ENCODE measurements at places on chromosomes 11 and 22.

- DNase-seq = no peak
Observed at GRCh38 chr11:65879617-65880016, at the start of gene CTSW. CTSW (plus strand) TSS chr11:65879837; CDS start chr11:65879855, 18 bp downstream.

- DNase-seq = no peak
Observed at GRCh38 chr11:11403763-11404725, 51.0 kb upstream of the CSNK2A3 start.

DNA sequence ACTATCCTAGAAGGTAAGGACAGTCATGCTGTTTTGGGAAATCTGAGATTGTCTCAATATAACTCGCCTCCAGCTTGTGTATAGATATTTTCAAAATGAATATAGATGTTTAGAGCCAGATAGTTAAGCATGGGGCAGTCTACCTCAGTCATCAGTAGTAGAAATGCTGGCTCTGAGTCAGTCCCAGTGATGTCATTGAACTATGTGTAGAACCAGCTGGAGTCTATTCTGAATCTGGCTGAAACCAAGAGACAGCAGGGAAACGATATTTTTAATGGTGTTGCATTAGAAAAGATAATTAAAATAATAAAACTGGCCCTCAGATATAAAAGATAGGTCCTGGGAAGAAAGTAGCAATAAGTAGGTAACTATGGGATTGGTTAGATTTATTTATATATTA, 25.9 kb downstream of the PIWIL4 start:
- DNase-seq = no peak

GRCh38 chr11:82867495-82868082, 32.6 kb downstream of the PRCP start:
- peak; percentile 76 for DNase-seq

GRCh38 chr11:127683321-127683720, 682.8 kb upstream of the KIRREL3 start:
- DNase-seq = no peak

- DNase-seq = no peak
Observed at GRCh38 chr22:44862981-44863860, 110.8 kb downstream of the ARHGAP8 start.

- DNase-seq = no peak
Observed at GRCh38 chr11:61711498-61711897, 31.3 kb downstream of the DAGLA start.

- no peak for DNase-seq
Observed at GRCh38 chr11:129286813-129287212, 88.8 kb upstream of the BARX2 start.

DNA sequence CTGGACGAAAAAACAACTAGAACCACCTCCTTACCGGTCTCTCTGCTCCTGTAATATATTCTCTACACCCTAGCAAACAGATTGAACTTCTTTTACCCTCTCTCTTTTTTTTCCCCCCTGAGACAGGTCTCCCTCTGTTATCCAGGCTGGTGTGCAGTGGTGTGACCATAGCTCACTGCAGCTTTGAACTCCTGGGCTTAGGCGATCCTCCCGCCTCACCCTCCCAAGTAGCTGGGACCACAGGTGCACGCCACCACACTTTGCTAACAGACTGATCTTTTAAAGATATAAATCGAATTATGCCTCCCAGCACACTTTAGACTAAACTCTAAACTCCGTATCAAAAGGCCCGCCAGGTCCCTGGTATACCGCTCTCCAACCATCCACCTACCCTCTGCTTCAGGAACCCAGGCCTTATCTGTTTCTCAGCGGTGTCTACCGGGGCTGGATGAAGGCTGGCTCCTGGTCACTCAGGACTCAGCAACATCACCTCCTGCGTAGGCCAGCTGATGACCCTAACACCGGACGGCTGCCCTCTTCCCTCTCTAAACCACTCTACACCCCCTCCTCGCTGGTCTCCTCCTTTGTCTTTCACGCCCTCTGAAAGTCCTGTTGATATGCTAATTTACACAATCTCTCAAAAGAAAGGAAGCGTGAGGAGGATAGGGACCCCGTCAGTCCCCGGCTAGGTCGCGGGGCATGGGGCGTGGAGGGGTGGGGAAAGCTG, 745 bp downstream of the C22orf39 start:
- peak; percentile 48 for DNase-seq

GRCh38 chr11:108838792-108839105, 173.9 kb downstream of the DDX10 start:
- no peak for DNase-seq

GRCh38 chr11:44620328-44620725, 54.9 kb downstream of the CD82 start:
- DNase-seq = no peak

DNA sequence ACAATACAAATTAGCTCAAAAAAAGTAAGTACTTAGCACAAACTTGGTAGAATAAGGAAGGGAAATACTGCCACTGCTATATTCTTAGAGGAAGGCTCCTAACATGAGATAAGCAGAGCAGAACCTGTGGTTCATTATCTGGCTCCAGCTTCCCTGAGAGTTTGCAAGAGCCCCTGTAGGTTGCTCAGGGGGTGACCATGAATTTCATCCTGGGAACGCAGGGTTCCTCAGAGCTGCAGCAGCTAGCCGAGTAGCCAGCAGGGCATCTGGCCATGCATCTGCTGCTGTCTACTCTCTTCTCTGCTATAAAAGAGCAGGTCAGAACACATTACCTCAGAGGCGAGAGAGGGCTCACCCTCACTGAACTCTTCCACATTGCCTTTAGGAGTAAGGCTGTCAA, 67.3 kb downstream of the TRPC6 start:
- no peak for DNase-seq

DNA sequence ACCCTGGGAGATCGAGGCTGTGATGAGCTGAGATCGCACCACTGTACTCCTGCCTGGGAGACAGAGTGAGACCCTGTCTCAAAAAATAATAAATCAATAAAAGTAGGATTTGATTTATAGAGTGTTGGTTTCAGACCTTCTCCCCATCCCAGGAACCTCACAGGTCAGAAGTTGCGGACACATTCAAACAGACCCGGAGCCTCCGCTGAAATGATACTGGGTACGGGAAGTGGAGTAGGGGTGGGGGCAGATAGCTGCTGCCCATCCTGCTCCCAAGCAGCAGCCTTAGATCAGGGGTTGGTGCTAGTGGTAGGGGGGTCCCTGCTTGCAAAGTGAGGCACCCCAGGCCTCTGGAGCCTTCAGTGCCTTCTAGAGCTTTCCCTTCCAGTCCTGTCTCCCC, 7.8 kb downstream of the PRDM11 start:
- DNase-seq = no peak

DNA sequence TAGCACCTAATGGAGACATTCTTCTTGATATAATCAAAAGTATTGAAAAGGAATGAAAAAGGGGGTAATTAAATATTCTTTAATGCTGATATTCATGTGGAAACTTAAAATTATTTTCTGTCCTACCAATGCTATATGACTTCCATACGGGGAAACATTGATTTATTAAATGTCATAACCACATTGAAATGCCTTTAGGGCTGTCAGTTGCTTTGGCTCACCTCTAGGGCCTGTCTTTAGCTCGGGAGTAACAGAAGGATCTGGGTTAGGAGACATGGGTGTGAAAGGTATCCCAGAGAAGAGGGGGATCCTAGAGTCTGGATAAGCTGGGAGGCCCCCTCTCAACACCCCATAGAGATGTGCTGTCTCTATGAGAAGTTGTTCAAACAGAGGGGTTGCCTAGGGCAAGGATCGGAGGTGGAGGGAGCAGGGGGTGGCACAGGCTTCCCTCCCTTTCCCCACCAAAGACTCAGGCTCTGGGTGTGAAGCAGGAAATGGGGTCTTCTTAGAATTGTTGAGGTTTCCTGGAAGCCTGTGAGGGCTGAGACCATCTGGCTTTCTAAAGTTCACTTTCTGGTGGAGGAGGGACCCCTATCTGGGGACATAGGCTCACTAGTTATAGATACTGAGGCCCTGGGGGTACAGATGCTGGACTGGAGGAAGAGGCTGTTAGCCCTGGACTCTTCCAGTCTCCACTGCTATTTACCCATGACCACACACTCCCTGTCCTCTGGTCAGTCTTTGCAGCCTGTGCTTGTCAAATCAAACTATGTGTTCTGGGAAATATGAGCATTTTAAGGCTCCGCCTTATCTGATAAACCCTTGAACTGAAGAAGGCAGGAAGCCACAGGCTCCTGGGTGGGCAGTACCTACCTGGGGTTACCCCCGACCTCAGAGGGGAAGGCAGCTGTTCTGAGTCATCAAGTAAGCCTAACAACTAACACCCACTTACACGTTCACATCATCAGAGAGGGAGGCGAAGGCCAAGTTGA, 55.8 kb upstream of the RRAS2 start:
- no peak for DNase-seq

GRCh38 chr22:25161017-25161915, 38.4 kb upstream of the CRYBB3 start:
- DNase-seq = no peak

DNA sequence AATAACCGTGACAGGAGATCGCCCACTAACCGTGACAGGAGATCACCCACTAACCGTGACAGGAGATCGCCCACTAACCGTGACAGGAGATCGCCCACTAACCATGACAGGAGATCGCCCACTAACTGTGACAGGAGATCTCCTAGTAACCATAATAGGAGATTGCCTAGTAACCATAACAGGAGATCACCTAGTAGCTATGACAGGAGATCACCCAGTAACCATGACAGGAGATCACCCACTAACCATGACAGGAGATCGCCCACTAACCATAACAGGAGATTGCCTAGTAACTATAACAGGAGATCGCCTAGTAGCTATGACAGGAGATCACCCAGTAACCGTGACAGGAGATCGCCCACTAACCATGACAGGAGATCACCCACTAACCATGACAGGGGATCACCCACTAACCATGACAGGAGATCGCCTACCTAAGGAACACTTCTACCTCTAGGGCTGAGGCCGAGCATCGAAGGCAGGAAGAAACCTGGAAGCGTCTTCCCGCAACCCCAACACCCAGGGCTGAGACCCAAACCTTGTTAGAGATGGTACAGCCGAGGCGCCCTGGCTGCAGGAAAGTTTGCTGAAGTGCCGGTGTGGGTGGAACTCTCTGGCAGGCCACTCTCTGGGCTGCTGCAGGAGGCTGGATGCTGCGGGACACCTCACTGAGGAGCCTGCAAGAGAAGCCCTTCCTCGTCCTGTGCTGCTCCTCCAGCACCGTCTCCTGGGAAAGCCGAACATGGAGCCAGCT, 67.5 kb upstream of the THY1 start:
- DNase-seq = no peak

DNA sequence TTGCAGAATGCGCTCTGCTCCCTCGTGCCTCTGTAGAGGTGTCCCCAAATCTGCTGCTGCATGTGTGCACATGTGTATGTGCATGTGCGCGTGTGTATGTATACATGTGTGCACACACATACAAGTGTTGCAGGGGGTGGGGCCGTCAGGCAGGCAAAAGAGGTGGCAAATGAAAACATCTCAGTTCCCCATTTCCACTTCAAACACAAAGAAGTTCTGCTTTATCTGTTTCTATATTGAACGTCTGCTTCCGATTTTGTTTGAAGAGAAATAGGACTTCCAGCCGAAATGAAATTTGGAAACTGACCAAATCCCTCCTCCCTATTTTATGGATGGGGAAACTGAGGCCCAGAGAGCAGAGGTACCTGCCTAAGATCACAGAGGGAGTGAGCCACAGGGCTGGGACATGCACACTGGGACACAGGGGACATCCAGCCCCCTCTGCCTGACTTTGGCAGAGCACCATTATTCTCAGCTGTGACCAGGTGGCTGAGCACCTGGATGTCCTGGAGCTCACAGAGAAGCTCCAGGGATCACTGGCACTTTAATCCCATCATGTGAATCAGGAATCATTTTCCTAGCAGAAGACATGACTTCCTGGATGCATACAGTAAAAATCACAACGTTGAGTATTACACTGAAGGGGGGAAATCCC, 41.2 kb upstream of the ALX4 start:
- DNase-seq = no peak

- no peak for DNase-seq
Observed at GRCh38 chr11:9014826-9015225, 11.0 kb upstream of the NRIP3 start.

DNA sequence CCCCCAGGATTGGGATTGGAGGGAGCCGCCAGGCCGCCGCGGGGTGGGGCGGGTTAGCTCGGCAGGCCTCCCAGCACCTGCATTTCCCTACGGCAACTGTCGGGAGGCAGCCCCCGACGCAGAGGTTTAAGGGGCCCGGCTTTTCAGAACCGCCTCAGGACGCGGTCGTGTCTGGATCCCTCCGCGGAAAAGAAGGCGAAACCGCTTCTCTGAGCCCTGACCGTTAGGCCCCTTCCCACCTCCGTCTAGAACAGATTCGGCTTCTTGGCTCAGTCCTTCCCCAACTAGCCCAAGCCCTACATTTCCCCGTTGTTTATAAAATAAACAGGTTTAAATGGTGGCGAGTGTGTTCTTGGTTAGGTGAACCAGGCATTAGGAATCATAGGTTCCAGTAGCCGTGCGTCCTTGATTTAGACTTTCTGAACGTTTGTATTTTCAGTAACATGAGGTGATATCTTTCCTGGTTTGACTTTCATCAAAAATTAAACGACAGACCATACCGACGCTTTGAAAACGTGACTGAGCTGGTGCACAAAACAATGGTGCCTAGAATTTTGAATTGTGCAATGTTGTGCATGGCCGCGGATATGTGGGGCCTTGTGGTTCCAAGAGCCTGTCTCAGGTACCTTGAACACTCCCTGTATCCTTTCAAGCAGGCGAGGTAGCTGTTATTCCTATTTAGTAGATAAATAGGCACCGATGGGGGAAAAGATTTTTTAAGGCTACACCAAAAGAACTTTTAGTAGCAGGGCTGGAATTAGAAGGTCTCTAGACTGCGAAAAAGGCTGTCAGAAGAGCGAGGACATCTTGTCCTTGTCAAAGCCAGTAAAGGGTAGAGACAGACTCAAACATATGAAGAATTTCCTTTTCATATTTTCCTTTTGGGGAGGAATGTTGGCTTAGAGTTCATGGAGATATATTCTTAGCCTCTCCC, 1.2 kb upstream of the HSPA8 start:
- no peak for DNase-seq

GRCh38 chr11:14141676-14142075, 179.2 kb downstream of the SPON1 start:
- DNase-seq = no peak

- no peak for DNase-seq
Observed at GRCh38 chr11:130897262-130898182, 18.8 kb downstream of the SNX19 start.

GRCh38 chr11:34812905-34813576, 103.1 kb downstream of the APIP start:
- DNase-seq = no peak

DNA sequence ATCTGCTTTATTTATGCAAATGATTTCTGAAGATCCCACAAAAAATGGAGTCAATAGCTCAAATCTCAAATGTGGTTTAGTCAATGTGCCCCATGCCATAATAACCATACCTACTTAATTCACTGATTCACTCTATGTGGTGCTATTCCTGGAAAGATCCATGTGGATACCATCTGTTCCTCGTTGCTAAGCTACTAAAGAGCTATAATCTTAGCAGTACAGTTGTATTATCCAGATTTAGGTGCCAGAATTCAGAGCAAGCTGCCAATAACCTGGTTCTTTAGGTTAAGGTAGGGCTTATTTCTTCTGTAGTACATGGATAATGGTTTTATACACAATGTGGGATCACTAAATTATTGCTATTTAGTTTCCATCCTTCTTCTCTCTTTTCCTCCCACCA, 974.7 kb upstream of the CCDC90B start:
- no peak for DNase-seq

GRCh38 chr11:133659538-133660201, 127.4 kb upstream of the OPCML start:
- no peak for DNase-seq

Data from neuronal stem cell (in vitro differentiated cells).